CD8-positive, alpha-beta memory T cell (primary cell): ENCODE measurements at places on chromosomes 3 and 15. TPM values are rescaled to one million over a fixed set of nuclear protein-coding genes. Genes with fewer than 3 reads are reported as not detected.

LRTM1 gene
- not detected for total RNA-seq

EIF4E3 gene
- 24.1 TPM for total RNA-seq

SCN11A gene
- total RNA-seq, result 0.07 TPM

ECE2 gene
- not detected for total RNA-seq

HRG gene
- total RNA-seq, result not detected

CEMIP gene
- not detected for total RNA-seq

NR1I2 gene
- 0.38 TPM for total RNA-seq
